WERI-Rb-1 (cell line): ENCODE measurements at places on chromosomes 7 and 10.

DNA sequence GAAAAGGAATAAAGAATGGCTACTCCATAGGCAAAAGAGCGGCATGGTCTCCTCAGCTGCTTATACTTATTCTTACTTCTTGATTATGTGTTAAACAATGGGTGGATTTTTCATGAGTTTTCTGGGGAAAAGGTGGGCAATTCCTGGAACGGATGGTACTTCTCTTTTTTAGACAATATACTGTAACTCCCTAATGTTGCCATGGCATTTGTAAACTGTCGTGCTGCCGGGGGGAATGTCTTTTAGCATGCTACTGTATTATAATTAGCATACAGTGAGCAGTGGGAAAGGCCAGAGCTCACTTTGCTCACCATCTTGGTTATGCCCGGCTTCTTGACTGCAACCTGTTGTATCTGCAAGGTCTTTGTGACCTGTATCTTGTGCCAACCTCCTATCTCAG, 372.1 kb upstream of the AKR1E2 start:
- no peak for DNase-seq

GRCh38 chr7:50923476-50923875, 140.8 kb upstream of the GRB10 start:
- DNase-seq: no peak

DNA sequence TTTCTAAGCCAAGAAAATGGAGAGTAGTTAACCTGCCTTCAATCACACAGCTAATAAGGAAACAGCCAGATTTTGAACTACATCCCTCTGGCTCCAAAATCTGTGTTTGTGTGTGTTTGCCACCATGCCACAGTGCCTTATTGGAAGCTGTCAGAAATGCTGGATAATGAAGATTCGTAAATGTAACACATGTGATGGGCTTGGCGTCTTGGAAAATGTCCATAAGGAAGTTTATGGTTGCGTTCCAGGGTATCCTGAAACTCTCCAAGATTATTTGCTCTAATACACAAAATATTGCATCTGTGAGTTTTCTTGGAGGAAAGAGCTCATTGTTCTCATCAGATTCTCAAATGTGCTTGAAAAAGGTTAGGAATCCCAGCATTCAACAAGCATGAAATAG, 22.7 kb downstream of the MYOF start:
- no peak for DNase-seq

GRCh38 chr7:2173189-2173827, 59.4 kb downstream of the MAD1L1 start:
- DNase-seq: no peak

DNA sequence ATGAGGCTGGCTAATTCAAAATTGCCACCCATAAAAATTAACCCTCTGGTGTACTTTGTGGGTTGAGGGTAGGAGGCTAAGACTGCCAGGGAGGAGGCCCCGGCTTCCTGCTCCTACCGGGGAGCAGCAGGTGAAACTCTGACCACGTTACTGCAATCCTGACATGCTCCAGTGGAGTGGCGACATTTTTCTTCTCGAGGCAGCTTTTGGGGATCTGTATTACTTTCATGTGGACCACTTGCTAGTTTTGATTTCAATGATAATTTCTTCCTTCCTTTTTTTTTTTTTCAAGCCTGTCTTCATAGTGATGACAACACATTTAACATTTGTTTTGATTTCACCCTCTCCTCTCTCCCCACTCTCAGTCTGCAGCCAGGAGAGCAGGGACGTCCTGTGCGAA, 14.6 kb downstream of the GATA3 start:
- no peak for DNase-seq
